ENCODE measurements at places on chromosomes 3 and 15.

DNA sequence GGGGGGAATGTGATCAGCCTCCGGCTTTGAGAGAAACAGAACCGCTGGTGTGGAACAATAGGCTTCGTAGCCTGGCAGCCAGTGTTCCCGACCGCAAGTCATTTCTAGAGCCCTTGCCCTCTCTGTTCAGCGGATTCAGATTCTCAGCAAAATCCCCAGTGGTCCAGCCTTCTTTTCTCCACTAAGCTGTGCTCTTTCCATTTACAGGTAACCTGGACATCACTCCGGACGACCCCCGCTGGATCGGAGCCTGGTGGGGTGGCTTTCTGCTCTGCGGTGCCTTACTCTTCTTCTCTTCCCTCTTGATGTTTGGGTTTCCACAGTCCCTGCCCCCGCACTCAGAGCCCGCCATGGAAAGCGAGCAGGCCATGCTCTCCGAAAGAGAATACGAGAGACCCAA, 250.6 kb downstream of the SLCO3A1 start:
- no peak for DNase-seq

DNA sequence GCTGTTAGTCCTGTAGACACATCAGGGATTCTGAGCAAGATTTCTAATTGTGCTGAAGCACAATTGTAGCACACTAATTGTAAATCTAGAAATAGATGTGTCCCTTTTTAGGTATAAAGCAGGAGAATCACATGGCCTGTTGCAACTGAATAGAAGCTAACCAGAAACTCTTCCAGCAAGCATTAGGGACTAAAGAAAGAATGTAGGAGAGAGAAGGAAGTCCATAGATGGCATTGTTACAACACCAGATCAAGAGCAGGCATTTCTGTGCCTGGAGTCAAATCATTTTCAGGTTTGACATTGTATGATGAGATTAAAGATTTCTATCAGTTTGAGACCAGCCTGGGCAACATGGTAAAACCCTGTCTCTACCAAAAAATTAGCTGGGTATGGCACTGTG, 27.4 kb downstream of the CALML4 start:
- no peak for DNase-seq

DNA sequence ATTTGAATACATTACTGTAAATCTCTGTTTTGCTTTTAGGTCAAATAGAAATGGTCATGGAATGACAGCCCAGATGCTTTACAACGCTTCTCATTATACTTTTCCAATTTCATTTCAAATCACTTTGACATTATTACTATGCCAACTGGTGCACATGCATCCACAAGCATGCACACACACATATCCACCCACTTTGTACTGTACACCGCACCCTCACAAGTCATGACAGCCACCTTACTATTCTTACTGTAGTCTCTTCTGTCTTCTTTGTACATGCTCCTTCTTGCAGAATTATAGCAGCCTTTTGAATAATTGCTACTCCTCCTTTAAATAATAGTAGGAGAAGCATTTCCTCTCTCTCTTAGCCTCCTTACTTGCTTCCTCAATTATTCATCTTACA, 1361.4 kb downstream of the ROBO1 start:
- no peak for DNase-seq

DNA sequence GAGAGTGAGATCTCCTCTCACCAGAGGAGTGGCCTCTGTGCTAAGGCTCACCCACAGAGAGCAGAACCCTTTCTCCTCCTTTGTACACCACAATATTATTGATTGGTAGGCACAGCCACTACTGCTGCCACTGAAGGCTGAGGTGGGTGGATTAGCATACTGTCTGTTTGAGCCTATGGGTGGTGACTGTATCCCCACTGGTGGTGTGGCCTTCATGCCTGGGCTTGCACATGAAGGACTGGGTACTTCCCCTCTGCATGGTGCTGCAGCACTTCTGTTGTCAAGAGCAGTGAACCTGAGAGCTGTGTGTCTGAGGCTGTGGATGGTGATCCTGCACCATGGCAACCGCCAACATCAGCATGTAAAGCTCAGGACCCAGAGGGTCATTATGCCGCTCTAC, 35.7 kb upstream of the NECTIN3 start:
- no peak for DNase-seq

DNA sequence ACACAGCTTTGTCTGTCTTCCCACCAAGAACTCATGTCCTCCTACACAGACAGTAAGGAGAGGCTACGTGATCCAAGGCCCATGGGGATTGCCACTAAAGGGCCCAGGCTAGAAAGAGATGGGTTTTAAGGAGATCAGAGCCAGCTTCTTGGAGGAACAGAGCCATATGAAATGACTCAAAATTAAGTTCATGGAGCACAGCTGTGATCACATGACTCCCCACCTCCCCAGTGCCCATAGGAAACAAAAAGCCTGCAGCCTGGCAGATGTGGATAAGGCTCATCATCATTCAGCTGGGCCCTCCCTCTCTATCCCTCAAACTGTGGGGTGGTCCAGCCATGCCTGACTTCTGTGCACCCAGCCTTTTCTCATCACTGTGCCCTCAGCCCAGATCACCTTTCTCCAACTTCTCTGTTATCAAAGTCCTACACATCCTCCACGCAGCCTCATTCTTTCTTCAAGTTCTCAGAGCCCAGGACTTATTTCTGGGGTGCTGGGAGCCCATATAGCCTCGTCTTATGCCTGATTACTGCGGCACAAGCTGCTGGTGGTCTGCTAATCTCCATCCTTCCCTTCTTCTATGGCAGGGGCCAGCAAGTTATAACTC, 137.6 kb downstream of the SMAD6 start:
- no peak for DNase-seq

GRCh38 chr3:175443682-175444081, 584.5 kb downstream of the NAALADL2 start:
- no peak for DNase-seq

DNA sequence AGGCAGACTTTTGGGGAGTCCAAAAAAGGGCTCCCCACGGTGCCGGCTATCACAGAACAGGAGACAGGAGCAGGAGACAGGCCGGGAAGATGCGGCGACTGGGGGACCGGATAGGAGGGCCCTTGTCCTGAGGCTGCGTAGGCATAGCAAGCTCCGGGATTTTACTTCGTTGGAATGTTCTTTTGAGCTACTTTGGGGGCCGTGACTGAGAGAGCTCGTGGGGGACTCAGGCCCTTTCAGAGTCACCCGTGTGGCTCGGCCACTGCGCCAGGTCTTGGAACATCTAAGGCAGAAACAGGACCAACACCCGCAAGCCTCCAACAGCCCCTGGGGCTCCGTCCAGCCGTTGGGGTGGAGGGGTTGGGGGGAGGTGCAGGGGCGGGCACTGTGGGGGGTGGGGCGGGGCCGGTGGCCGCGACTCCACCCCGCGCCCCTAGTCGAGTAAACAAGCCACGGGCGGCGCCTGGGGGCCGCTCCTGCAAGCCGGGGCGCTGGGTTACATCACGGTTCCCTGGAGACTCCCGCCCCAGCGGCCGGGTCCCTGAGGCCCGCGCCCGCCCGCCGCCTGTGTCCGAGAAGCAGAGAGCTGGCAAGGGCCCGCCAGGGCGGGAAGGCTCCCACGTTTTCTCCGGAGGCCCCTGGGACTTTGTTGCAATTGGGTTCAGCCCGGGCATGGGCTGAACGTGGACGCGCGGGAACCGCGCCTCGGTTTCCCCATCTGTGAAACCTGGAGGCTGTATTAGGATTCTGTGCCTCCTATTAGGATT, 23.3 kb upstream of the C15orf39 start:
- no peak for DNase-seq

Data from keratinocyte (primary cell).